ENCODE measurements at places on chromosomes 5 and 9.

DNA sequence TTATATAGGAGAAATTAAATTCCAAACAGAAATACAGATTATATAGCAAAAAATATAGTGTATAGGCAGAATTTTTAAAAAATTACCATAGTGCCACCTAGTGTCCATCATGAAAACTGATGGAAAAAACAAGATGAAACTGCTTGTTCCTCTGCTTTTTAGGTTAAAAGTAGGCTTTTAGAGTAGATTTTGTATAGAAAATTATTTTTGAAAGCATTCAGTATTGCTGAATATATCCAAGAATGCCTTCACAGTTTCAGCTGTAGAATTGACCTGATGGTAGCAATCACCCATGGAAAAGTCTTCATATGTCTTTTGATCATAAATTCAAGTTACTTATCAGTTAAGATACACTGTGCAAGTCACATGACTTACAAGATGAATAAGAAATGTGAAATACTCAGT lies 19.7 kb downstream of the RIOK2 start:
- no peak for DNase-seq

DNA sequence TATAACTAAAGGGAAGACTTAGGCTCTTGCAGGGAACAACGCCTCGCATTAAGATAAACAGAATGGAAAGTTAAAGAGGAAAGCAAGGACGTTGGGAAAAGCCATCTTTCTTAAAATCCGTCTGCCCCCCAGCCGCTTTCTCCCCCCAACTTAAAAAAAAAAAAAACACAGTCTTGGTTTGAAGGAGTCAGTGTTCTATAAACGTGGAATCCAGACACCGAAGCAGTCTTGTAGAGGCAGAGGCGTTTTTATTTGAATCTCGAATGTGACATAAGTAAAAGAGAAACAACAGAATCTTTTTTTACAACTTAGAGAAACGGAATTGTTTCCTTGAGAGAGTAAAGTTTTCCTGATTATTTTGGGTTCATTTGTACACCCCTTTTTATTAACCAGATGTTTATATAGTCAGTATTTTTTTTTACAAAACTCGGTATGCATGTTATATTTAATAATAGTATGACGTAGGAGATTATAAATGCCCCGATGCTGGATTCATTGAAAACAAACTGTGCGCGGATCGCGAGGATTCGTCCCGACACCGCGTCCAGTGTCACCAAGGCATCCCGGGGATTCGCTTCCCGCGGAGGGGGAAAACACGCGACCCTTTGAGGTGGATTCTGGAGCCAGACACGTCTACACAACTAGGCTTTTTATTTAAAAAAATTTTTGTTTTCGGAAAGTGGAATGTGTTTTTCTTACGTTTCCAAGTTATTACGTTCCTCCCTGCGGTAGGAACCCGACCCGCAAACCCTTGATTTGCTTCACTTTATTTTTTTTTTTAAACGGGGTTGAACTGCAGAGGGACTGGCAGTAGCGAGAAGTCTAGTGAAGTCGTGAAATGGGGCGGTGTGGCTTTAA lies 6.7 kb downstream of the PTCH1 start:
- no peak for DNase-seq

DNA sequence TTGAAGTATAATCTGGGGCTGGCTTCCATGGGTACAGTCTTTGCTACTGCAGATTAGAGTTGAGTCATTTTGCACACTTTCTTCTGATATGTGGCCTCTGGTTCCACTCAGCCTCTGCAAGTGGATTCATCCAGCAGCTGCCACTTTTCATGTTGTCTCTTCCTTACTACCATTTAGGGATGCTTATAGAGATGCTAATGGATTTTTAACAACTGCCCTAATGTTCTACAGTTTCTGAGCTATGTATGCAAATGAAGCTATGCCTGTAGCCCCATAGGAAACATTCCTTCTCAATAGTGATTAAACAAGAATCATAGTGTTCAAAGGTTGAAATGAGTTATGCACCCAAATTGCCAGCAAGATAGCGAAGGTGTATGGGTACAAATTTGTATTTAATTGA lies 456.0 kb upstream of the ITGA1 start:
- DNase-seq, result no peak

DNA sequence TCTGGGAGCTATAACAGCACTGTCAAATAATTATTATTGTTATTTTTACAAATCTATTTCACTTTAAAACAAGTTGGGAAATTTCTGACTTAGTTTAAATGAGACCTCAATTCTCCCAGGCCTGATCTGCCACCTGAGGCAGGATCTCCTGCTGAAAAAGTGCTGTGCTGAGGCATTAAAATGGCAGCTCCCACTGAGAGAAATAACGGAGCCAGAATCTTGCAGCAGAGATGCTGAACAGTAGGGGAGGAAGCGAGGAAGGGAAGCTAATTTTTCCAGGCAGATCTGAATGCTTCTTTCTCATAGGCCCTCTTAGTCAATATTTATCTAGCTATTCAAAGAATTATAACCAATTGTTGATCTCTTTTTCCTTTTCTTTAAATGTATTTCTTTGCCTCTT lies 196.3 kb downstream of the ZNF462 start:
- no peak for DNase-seq

DNA sequence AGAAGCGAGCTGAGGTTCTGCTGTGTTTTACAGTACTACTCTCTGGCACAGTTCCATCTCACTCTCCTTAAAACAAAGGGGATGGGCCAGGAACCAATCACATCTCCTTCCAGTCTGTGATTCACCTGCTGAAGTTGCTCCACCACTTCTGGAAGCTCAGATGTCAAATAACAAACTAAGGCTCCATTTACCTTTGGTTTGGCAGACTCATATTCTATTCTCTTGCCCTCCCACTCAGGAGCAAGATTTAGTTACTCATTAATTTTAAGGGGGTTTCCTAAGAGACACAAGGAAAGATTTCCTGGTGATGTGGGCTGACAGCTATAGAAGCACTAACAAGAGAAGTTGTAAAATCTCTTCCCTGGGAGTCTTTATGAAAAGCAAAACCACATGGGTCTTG lies 37.8 kb upstream of the KIF2A start:
- no peak for DNase-seq

Data from stimulated activated CD4-positive, alpha-beta T cell treated with anti-CD3 and anti-CD28 coated beads, Interleukin-1b, Interleukin-23, amount 100 ng/mL, for 48 hours (primary cell).